Gastroesophageal sphincter (tissue), 4 donors: ENCODE measurements at places on chromosomes 16 and 17. TPM values are rescaled to one million over a fixed set of nuclear protein-coding genes. Genes with fewer than 3 reads are reported as not detected.

DNA sequence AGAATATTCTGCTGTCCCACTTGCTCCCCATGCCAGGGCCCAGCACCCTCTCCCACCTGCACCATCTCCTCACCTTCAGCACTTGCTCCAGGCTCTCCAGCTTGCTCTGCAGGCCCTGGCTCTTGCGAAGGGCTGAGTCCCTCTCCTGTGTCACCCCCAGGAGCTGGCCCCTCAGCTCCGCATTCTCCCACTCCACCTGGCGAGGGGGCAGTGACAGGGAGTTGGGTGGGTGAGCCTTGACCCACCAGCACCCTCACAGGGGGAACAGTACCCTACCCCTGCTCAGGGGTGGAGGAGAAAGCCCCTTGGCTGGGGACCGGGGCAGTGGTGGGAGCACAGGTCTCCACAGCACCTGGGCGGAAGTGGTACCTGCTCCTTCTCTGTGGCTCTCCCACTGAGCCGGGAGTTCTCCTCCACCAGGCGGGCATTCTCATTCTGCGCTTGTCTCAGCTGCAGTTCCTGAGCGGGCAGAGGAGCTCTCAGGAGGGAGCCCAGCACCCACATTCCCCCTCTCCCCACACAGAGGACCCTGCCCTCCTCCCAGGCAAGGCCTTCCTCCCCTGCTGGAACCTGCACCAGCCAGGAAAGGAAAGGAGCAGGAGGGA is 5.9 kb downstream of the TSPOAP1 start:
- H3K4me3 ChIP-seq = no peak overlapping the region
- no peaks in the 10 kb centered on the region for H3K4me1 ChIP-seq
- H3K27me3 ChIP-seq = no peaks in the 10 kb centered on the region
- no peaks in the 10 kb centered on the region for H3K36me3 ChIP-seq

DNA sequence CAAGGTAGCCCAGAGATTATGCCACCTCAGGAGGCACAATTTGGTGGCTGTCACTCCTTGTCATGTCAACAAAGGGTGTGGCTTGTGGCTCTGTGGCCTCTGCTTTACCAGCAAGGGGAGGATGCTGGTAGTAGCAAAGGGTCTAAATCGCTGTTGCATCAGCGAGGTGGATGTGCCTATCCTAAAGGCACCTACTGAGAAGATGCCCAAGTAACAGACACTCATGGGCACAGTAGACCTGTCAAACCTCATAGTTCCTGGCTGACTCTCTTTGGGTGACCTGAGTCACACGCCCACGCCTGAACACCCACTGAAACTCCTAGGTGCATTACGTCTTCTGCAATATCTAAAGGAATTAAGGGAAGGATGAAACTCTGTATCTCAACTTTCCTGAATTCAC is 139.5 kb downstream of the PRKCB start:
- H3K4me3 ChIP-seq = no peak overlapping the region
- no peaks in the 10 kb centered on the region for H3K27me3 ChIP-seq
- H3K4me1 ChIP-seq = no peaks in the 10 kb centered on the region

DNA sequence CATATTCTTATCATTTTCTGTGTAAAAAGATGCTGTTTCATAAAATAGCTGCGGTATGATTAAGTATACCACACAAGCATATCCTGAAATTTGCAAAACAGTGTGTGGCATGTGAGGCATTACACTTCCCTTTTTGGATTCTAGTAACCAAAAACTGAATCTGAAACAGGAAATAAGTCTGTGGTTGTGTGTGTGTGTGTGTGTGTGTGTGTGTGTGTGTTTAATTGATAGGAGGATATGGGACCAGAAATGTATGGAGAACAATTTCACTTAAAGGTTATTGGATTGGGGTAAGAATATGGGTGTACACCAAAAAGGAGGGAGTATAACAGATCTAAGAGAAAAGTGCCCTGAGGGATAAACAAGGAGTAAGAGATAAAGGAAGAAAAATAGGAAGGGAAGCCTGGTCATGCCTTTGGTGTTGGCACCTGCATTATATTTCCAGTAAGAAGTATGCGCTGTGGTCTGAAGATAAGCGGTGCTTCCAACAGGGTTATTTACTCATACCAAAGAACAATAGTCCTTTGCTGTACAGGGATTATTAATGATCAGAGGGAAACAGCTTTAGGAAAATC is 4.0 kb downstream of the LYRM1 start:
- H3K27ac ChIP-seq = peak overlapping the region; percentile 99
- no peaks in the 10 kb centered on the region for H3K27me3 ChIP-seq
- peaks cover 19% of the 10 kb centered on the region for H3K4me1 ChIP-seq
- H3K36me3 ChIP-seq = no peaks in the 10 kb centered on the region
- no peak overlapping the region for H3K4me3 ChIP-seq
- no peak for ATAC-seq

DNA sequence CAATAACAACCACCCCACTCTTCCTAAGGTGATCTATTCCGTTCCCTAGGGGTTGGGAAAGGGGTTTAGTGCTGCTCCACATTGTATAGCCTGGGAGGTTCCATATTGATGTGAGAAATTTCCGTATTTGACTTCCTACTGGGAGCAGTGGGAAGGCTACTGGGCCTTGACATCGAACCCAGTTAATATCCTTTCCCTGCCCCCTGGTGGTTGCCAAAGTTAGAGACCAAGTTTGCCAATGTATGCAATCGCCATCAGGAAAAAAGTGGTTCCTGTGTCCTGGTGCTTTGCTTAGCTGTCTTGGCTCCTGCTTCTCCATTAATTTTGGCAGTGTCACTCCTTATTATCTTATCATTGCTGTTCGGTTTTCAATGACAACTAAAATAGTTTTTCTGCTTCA is 914.9 kb downstream of the KCNJ2 start:
- no peak overlapping the region for H3K4me3 ChIP-seq
- H3K36me3 ChIP-seq = no peaks in the 10 kb centered on the region
- no peaks in the 10 kb centered on the region for H3K4me1 ChIP-seq
- no peak for ATAC-seq
- no peaks in the 10 kb centered on the region for H3K27me3 ChIP-seq

DNA sequence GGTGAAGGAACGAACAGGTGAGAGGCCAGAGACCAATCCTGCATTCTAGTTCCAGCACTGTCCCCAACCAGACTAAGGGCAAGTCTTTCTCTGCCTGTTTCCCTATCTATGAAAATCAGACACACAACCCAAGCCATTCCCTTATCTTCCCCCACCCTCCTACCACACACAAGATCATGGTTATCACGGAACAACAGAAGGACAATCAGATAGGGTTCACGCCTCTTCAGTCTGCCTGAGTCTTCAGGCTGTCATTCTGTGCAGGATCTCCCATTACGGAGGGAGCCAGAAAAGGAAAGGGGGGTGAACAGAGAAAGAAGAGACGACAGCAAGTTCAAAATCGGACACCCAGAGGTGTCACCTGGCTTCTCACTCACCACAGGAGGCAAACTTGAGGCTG is 11.1 kb downstream of the TLE7 start:
- ATAC-seq = no peak
- H3K4me1 ChIP-seq = no peaks in the 10 kb centered on the region
- H3K36me3 ChIP-seq = no peaks in the 10 kb centered on the region
- no peak overlapping the region for H3K27ac ChIP-seq
- peaks cover 52% of the 10 kb centered on the region for H3K27me3 ChIP-seq
- no peak overlapping the region for H3K4me3 ChIP-seq

GRCh38 chr17:41775394-41776226 is 10.9 kb downstream of the JUP start:
- peaks cover 10% of the 10 kb centered on the region for H3K36me3 ChIP-seq
- peaks cover 10% of the 10 kb centered on the region for H3K27me3 ChIP-seq

GRCh38 chr16:25910971-25911370 is 219.2 kb downstream of the HS3ST4 start:
- no peak overlapping the region for H3K27ac ChIP-seq
- H3K4me3 ChIP-seq = no peak overlapping the region
- no peaks in the 10 kb centered on the region for H3K36me3 ChIP-seq
- peaks cover 21% of the 10 kb centered on the region for H3K27me3 ChIP-seq
- no peak for ATAC-seq

Gene IRX6
- total RNA-seq = 0.64 TPM

Gene SLC2A4
- total RNA-seq = 200 TPM

Gene C16orf95
- total RNA-seq = 1.7 TPM

Gene SNAI3
- 1.1 TPM for total RNA-seq

Gene TXNL4B
- total RNA-seq = 10.6 TPM

Gene MYL4
- total RNA-seq = not detected

Gene UBE2O
- 13.7 TPM for total RNA-seq

Gene RNF227
- 5.4 TPM for total RNA-seq

Gene DPEP1
- total RNA-seq = not detected
